Neural crest cell (in vitro differentiated cells): ENCODE measurements at places on chromosomes 11 and 22. TPM values are rescaled to one million over a fixed set of nuclear protein-coding genes. Genes with fewer than 3 reads are reported as not detected.

DNA sequence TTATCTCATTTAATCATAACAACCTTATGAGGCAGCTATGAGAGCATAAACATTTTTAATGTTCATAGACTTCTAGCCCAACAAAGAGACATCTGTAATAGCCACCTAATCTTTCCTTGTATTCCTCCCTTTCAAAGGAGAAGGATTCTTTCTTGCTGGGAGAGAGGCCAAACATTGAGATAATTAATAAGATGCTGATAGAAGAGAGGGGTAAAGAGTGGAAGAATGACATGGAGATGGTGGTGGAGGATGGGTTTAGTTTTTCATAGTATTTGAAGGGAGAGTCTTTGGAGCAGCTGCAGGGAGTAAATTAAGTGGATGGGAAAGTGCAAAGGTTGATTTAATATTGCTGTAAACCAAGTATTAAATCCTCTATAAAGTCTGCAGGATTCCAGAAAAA lies 57.9 kb downstream of the ARL14EP start:
- H3K36me3 ChIP-seq = no peaks in the 10 kb centered on the region
- peaks cover 12% of the 10 kb centered on the region for H3K4me1 ChIP-seq
- peaks cover 4% of the 10 kb centered on the region for H3K27me3 ChIP-seq
- H3K27ac ChIP-seq = no peak overlapping the region
- no peak overlapping the region for H3K4me3 ChIP-seq
- DNase-seq = no peak

- no peaks in the 10 kb centered on the region for H3K4me1 ChIP-seq
- H3K27ac ChIP-seq = no peak overlapping the region
- no peaks in the 10 kb centered on the region for H3K36me3 ChIP-seq
Measured at GRCh38 chr11:71325418-71326327, 73.3 kb upstream of the SHANK2 start.

Gene PIH1D2
- total RNA-seq = 3.6 and 4.5 TPM in 2 replicates

DNA sequence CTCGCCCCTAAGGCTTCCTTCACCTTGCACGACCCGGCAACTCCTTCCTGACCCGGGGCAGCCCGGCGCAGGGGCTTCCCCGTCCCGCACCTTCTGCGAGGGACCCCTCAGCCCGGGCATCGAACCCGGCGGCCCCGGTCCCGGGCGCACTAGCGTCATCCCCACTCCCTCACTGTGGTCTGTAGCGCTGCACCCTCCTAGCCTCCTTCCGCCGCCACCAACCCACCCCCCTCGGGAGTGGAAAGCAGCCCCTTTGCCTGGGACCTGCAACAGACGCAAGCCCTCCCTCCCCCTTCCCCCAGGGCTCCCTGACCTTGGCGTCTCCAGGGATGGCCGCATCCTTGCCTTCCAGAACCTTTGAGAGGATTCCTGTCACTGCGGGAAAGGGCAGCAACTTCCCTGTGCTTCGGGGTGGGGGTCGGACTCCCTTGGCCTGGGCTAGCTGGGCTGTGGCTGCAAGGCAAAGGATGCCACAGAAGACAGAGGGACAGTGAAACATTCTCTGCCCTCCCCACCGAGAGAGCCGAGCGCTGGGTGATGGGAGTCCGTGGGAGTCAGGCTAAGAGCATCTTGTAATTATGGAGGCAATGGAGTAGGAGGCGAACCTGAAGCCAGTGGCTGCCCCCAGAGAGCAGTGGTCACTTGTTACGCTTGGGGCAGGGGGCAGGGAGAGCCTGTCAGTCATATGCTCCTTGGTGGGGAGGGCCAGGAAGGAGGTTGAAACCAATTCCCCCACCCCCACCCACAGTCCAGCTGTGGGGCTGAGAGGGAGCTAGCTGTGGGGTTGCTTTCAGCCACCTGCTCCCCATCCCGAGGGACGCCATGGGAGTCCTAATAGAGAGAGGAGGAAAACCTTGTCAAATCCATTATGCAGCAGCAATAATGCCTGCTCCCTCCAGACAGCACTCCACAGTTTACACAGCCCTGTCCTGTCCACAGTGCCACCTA lies 920 bp downstream of the TMEM132A start:
- peak overlapping the region; percentile 95 for H3K4me3 ChIP-seq
- H3K36me3 ChIP-seq = peaks cover 17% of the 10 kb centered on the region
- H3K4me1 ChIP-seq = peaks cover 28% of the 10 kb centered on the region
- peak; percentile 27 for DNase-seq
- no peaks in the 10 kb centered on the region for H3K27me3 ChIP-seq

GRCh38 chr11:81960443-81960842 lies 773.2 kb downstream of the FAM181B start:
- H3K27ac ChIP-seq = no peak overlapping the region
- H3K36me3 ChIP-seq = no peaks in the 10 kb centered on the region
- H3K27me3 ChIP-seq = no peaks in the 10 kb centered on the region
- no peak overlapping the region for H3K4me3 ChIP-seq

Gene SLC17A6
- 1.4 and 1.8 TPM in 2 replicates for total RNA-seq

DNA sequence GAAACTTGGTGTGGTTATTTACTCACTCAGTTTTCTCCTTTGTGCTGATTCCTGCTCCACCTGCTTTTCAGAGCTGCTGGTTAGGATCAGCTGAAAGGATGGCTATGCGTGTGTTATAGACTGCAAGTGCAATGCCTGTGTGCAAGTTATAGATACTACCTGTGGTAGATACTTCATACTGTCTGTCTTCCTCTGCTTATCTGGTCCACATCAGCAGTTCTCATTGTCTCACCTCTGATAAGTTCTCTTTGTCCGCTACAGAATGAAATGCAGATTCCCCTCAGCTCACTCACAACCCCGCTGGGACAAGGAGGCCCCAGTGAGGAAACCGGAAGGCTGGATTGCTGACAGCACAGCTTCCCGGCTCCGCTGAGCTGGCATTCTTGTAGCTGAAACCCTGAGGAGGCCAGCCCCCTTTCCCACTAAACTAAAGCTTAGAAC lies 37.5 kb upstream of the LYVE1 start:
- no peak overlapping the region for H3K4me3 ChIP-seq
- DNase-seq = peak; percentile 20
- H3K27ac ChIP-seq = peak overlapping the region; percentile 7
- no peaks in the 10 kb centered on the region for H3K27me3 ChIP-seq

- DNase-seq = no peak
- no peaks in the 10 kb centered on the region for H3K27me3 ChIP-seq
- peaks cover 10% of the 10 kb centered on the region for H3K4me1 ChIP-seq
- no peaks in the 10 kb centered on the region for H3K36me3 ChIP-seq
- no peak overlapping the region for H3K4me3 ChIP-seq
- H3K27ac ChIP-seq = no peak overlapping the region
Measured at GRCh38 chr11:103681855-103682254, 354.6 kb upstream of the DDI1 start.

GRCh38 chr11:2777871-2778629 lies 78.3 kb upstream of the KCNQ1OT1 start:
- no peak overlapping the region for H3K27ac ChIP-seq
- peak; percentile 1 for DNase-seq
- H3K4me3 ChIP-seq = no peak overlapping the region
- no peaks in the 10 kb centered on the region for H3K36me3 ChIP-seq

- no peaks in the 10 kb centered on the region for H3K36me3 ChIP-seq
- H3K4me3 ChIP-seq = no peak overlapping the region
- no peaks in the 10 kb centered on the region for H3K27me3 ChIP-seq
- no peak overlapping the region for H3K27ac ChIP-seq
- no peak for DNase-seq
- H3K4me1 ChIP-seq = no peaks in the 10 kb centered on the region
Measured at GRCh38 chr22:20587206-20587958, 80.0 kb downstream of the MED15 start.

Gene TRIM6
- 11.8 and 13.7 TPM in 2 replicates for total RNA-seq

Gene SGSM1
- 0.50 and 0.75 TPM in 2 replicates for total RNA-seq

Gene ETS1
- total RNA-seq = 55.9 and 69.3 TPM in 2 replicates

Gene TMEM41B
- total RNA-seq = 33.4 and 36.9 TPM in 2 replicates

- H3K4me3 ChIP-seq = no peak overlapping the region
- H3K36me3 ChIP-seq = peaks cover 3% of the 10 kb centered on the region
- no peak for DNase-seq
- H3K27ac ChIP-seq = no peak overlapping the region
- H3K4me1 ChIP-seq = no peaks in the 10 kb centered on the region
Measured at GRCh38 chr11:78857688-78858087, 283.0 kb upstream of the NARS2 start.
